ENCODE measurements at places on chromosomes 2 and 18.

GRCh38 chr2:234377761-234378391, 119.0 kb downstream of the ARL4C start:
- DNase-seq, result no peak

DNA sequence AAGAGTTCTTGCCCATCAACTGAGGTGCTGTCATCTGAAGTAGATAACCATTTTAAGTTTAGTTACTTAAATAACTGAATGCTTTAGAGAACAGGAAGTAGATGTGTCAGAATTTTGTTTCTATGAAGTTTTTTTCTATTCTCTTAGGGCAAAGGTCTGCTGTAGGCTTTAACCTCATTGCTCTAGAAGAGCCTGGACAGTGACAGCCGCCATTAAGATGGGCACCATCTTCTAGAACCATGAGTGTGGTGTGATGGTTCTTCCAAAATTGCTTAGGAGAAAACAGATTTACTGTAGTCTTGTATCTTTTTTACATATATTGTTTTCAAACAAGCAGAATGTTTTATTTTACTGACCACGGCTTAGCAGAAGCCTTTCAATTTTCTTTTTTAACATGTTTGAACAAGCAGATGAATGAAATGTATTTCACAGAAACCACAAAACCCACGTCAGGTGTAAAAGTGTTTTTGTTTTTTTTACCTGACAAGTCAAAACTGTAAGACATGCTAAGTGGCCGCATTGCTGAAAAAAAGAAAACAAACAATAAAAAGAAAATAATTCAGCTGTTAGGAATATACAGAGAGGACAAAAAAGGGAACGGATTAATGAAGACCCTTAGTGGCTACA, 77.9 kb downstream of the PRELID3A start:
- no peak for DNase-seq

DNA sequence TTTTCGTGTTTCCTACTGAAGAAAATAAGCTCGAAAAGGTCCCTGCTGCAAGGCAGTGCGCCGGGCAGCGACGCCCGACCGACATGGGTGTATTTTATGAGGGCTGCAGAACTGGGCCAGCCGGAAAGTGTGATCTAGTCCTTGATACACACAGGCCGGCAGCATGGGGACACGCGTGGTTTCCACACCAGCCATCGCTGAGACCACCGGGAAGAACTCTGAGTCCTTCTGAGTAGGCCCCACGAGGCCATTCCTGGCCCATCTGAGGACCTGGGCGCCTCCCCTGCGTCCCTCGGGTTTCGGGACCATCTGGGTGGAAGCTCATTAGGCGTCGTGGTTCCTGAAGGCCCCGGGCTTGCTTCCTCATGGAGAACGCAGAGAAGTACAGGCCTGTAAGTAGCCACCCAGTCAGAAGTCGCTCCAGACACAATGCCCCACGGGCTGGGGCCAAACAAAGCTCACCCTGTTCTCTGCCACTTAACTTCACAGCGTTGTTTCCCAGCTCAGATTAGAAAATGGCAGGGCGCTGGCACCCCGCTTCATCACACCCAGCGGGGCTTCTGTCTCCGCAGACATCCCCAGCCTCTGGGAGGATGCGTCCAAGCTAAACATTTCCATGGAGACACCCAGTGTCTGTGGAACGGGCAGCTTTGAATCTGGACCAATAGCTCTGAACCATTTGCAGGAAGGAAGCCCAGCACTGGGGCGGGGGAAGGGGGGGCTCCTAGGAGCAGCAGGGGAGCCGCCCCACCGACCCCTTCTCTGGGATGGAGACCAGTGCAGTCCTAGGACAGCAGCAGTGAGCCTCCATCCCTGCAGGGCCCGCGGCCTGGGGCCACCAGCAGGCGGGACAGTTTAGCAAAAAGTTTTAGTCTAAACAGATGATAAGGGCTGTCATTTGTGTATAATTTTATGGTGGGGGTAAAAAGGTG, 2.4 kb downstream of the NFATC1 start:
- no peak for DNase-seq

- DNase-seq, result peak; percentile 23
Observed at GRCh38 chr2:9897331-9897737, 54.1 kb downstream of the TAF1B start.

DNA sequence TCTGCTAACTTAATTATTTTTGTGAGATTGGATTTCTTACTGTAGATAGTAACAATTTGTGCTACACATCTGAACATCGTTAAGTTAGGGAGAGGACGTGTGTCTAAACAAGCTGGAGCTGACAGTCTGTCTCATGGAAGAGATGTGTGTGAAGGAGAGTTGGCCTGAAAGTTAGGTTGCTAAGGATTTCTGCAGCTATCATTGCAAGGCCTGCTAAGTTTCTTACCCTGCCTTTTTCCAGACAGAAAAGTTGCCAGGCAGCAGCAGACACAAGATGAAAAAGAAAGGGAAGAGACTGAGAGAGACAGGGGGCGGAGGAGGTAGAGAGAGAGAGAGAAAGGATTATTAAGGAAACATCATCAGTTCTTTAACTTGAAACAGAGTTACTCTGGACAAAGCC, 4.1 kb upstream of the LRP1B start:
- DNase-seq, result no peak

- DNase-seq, result no peak
Observed at GRCh38 chr2:9724565-9724964, 93.8 kb upstream of the YWHAQ start.

- DNase-seq, result no peak
Observed at GRCh38 chr18:22591222-22591621, 173.5 kb upstream of the CTAGE1 start.

GRCh38 chr2:51998890-51999289, 967.0 kb upstream of the NRXN1 start:
- no peak for DNase-seq

GRCh38 chr2:199366406-199366805, 91.3 kb downstream of the SATB2 start:
- DNase-seq, result no peak

DNA sequence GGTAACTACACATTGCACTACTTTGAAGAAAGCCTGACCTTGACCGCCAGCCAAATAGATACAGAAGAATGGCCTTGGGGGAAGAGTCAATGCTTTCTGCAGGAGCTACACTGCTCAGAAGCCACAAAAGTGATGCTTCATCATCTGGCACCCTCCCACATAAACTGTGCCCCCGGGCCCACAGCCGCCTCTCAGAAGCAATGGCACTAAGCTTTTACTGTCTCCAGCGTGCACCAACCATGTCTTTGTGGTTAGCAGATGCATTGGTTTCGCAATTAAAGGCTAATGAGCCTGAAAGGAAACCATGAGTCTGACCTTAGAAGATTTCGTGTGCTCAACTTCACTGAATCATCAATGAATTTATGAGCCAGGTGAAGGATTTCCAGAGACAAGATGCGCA, 209.4 kb upstream of the TRIB2 start:
- DNase-seq, result peak; percentile 87

DNA sequence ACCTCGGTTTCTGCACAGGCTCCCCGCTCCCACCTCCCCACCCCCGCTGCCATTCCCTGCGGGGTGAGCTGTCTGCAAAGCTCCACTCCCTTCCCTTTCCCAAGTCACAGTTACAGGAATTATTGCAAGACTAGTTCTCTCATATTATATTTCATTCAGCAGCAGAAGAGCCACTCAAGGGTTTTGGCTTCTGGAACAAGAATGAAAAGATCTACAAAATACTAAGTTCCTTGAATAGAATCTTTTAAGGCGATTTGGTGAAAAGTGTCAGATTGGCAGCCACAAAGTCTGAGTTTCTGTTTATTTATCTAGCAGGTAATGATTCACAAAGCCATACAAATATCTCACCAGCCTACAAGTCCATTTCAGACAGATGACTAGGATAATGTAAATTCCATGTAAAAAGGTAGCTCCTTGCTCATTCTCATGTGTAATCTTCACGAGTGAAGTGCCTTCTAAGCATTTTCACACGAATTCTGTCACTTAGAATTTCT, 221.9 kb upstream of the RBBP8 start:
- DNase-seq, result no peak

GRCh38 chr2:203687165-203687564, 19.3 kb upstream of the CD28 start:
- no peak for DNase-seq

- no peak for DNase-seq
Observed at GRCh38 chr2:176501617-176502016, 232.4 kb downstream of the MTX2 start.

DNA sequence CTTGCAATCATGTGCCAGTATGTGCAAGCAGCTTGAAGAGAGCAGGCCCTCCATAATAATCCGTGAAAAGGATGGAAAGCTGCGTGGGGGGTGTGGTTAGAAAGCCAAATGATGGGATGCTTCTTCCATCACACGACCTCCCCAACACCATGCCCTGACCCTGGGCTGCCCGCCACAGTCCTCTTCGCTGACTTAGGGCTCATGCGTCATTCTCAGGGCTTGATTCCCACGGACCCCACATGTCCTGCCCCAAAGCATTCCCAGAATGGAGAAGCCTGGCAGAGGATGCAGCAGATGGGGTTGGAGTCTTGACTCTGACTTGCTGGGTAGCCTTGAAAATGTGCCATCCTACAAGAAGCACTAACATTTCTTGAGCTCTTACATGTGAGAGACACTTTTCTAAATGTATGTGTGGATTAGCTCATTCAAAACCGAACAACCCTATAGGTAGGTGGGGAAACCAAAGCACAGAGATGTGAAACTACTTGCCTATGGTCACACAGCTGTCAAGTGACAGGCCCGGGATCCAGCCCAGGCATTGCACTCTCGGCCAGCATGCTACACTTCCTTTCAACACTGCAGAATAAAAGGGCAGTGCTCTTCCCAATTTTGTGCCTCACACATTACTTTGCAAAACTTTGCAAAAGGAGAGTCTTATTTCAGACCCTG, 3.7 kb downstream of the TNS1 start:
- no peak for DNase-seq

DNA sequence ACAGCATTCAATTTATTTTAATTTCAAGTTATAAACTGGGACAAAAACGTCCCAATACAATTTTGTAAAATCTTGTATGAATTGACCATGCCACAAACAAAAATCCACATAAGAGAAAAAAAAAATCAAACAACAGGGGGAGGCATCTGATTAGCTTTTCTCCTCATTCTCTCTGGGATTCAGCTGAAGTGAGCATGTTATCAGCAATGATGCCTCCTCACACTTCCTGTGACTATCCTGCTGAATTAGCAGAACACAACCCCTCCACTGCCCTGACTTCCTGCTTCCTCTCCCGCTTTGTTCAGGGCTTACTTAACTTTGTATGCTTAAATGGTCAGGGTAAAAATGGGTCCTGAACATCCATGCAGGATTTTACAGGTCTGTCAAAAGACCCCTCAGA, 132.2 kb upstream of the ITGB6 start:
- no peak for DNase-seq

GRCh38 chr2:223062396-223062795, 10.4 kb downstream of the KCNE4 start:
- no peak for DNase-seq

Measured in CD4-positive, CD25-positive, alpha-beta regulatory T cell (primary cell).